ENCODE measurements at places on chromosomes 12 and 14. TPM values are rescaled to one million over a fixed set of nuclear protein-coding genes. Genes with fewer than 3 reads are reported as not detected.

The EXOC3L4 gene
- polyA plus RNA-seq, result 11.8 TPM

The KLRG1 gene
- 1.7 TPM for polyA plus RNA-seq

The STAC3 gene
- polyA plus RNA-seq, result 0.27 TPM

The SRGAP1 gene
- 3.1 TPM for polyA plus RNA-seq

The C14orf180 gene
- polyA plus RNA-seq, result not detected

The ANKRD13A gene
- 41.6 TPM for polyA plus RNA-seq

The DIO3 gene
- not detected for polyA plus RNA-seq

The SLC38A4 gene
- polyA plus RNA-seq, result 5.0 TPM

The KLHL33 gene
- 0.05 TPM for polyA plus RNA-seq

The SLCO1B3 gene
- 0.24 TPM for polyA plus RNA-seq

The EPYC gene
- polyA plus RNA-seq, result not detected

The ARID4A gene
- 6.2 TPM for polyA plus RNA-seq

The TCP11L2 gene
- polyA plus RNA-seq, result 24.1 TPM

The RPGRIP1 gene
- polyA plus RNA-seq, result 1.1 TPM

All from HepG2 (cell line).